ENCODE measurements at places on chromosomes 7 and 10.

GRCh38 chr7:150417239-150417638 is 33.2 kb upstream of the GIMAP8 start:
- no peak for DNase-seq

DNA sequence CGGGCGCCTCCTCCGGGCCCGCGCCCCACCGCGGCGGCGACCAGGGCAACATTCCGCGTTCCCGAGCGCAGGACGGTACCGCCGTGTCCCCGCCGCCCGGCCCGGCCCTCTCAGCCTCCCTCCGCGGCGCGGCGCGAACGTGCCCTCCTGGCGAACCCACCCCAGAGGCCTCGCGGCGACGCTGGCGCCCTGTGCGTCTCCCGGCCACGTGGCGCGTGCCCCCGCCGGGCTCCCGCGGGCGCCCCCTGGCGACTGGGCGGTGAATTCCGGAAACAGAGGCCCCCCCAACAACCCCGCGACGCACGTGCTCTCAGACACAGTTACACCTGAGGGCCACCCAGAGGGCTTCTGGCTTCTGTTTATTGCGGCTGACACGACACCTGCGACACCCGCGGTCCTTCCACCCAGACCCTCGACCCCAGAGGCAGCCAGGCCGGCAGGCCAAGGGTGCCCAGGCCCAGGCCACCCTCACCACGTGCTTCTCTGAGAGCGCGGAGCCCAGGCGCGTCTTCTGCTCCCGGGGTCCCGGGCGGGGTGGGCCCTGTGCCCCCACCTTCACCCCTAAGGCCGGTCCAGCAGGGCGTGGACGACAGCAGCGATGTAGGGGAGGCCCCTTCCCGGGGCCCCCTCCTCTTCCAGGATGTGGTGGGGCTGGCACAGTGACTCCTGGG is at the start of gene SAP25:
TSS of gene SAP25 (minus strand) at position 210 of the 671 bp plus-strand sequence. CDS start at position 52, 158 bp downstream.
- no peak for DNase-seq

DNA sequence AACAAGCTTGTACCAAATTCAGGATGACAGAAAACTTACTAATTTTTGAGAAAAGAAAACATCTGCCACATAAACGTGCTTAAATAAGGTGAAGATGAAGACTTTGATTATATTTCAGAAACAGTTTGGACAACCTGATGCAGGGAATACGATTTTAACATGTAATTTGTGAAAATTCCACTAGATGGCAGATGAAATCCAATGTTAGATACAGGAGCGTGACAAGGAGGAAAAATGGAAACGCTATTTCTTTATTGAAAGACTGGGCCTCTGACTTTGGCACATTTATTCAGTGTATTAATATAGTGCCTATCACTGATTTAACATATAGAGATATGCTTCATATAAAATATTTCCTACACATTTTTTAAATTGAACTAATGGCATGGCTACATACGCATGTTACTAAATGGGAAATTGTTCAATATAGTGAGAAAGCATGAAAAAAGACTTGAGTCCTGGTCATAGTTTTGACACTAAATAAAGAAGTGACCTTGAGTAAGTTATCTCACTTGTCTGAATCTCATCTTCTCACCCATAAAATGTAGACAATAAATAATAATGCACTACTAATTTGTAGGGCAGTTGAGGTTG is 60.7 kb downstream of the CD36 start:
- no peak for DNase-seq

GRCh38 chr10:51000164-51000563 is 74.1 kb upstream of the PRKG1 start:
- no peak for DNase-seq

DNA sequence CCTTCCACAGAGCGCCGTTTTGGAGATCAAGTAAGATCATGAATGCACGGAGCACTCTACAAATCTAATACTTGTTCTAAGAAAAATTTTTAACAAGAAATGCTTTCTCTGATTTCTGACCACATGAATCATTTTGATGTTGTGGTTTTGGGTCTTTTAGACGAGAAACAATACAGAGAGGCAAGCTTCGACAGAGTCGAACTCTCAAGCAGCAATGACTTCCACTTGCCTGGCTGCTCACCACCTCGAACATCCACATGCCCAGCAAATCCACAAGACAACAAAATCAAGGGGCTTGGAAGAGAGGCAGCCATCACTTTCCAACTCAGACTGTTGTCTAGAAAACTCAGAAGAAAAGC is 69.4 kb upstream of the GSDME start:
- no peak for DNase-seq

DNA sequence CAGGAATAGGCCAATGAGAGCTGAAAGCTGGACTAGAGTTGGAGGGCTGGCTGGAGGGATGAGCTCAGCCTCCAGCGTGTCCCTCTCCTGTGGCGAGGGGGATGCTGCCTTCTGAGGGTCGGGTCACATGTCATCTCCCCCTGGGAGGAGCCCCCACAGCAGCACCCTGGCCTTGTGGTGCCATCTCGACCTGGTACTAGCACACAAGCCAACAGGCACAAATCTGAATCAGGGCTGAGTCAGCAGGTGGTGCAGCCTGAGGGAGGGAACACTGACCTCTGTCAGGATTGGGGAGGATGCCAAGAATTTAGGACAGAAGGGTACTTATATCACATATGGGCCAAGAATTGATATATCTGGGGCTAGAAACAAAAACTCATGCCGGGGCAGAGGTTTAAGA is 280.4 kb downstream of the CELF2 start:
- no peak for DNase-seq

DNA sequence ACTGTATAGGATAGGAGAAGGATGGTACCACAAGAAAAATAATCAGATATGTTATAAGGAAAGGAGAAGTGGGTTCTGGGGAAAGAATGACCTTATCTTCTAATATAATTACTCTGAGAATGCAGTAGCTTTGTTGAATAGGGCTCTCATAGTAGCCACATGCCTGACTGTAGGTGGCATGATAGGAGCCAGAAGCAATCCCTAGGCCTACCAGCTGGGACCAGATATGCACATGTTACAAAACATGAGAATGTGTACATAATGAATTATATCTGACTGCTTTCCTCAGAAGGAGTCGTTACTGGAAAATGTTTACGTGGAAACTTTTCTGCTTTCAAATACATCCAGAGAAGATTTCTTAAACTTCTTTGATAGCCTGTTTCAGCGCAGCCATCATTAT is 53.2 kb upstream of the FAM3C start:
- no peak for DNase-seq

GRCh38 chr7:111229181-111229740 is 138.3 kb downstream of the LRRN3 start:
- DNase-seq, result no peak

DNA sequence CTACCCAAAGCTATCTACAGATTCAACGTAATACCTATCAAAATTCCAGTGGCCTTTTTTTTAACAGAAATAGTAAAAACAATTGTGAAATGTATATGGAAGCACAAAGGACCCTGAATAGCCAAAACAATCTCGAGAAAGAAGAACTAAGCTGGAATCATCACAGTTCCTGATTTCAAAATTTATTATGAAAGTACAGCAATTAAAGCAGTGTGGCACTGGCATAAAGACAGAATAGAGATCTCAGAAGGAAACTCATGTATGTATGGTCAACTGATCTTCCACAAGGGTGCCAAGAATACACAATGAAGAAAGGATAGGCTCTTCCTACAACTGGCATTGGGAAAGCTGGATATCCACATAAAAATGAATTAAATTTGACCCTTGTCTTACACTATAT is 23.2 kb downstream of the PNLIPRP3 start:
- DNase-seq, result no peak

GRCh38 chr10:6497620-6498019 is 82.5 kb downstream of the PRKCQ start:
- no peak for DNase-seq

GRCh38 chr10:96493254-96493653 is 20.5 kb downstream of the TLL2 start:
- DNase-seq, result no peak

DNA sequence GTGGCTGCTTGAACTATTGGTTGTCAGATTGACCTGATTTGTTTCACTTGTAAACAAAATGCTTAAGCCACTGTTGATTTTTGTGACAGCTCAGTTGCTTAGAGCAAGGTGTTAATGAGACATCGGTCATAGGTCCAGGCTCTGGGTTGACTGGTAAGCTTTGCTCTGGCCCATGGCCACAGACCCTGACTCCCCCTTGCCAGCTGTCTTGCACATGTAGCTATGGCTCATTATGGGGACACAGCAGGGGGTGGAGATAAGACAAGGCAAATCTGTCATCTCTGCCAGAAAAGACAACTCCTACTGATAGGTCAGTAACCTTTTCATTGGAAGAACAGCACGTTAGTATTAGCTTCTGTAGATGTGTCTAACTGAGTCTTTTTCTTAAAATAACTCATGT is 95.3 kb downstream of the KAT6B start:
- DNase-seq, result no peak

GRCh38 chr10:122468926-122469781 is 7.8 kb downstream of the HTRA1 start:
- DNase-seq, result no peak

DNA sequence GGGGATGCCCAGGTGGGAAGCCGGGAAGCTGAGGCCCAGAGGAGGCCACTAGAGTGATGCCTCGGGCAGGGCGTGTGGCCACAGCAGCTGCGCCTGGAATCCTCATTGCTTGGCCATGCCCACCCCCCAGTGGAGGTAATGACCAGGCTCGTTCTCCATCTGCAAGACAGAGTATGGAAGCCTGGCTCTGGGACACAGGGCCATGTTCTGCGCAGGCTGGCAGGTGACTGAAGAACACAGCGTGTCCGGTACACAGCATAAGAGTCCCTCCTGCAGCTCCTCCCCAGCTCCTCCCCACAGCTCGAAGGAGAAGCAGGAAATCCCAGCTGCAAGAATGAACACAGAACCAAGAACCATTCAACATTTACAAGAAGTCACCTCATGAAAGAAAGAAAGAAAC is 64.8 kb downstream of the SMURF1 start:
- no peak for DNase-seq

- no peak for DNase-seq
These were observed 321.9 kb downstream of the REEP3 start for GRCh38 chr10:63843107-63843506.

GRCh38 chr10:68052463-68052862 is 22.6 kb downstream of the HERC4 start:
- DNase-seq, result no peak

DNA sequence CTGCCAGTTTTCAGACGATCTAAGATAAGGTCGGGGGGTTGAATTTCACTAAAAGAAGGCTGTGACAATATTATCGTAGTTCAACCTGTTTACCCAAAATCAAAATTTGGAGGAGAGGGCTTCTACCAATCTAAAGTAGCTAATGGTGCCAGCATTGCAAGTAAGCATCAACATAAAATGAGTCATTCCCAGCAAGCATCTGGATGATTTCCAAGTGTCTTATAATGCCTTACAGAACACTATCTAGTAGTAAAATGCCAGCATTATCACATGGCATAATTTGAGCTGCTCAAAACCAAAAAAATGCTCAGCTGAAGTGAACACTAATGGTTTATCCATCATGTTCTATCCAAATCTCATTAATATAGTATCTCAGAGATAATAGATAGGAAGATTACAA is 1193.9 kb downstream of the DNAJB9 start:
- no peak for DNase-seq

Data from stimulated activated CD4-positive, alpha-beta T cell treated with anti-CD3 and anti-CD28 coated beads, Interleukin-1b, Interleukin-23, amount 100 ng/mL, for 24 hours (primary cell).